ENCODE measurements at places on chromosomes 6 and 20.

GRCh38 chr6:48628316-48628715, 517.3 kb upstream of the PTCHD4 start:
- no peak for DNase-seq

GRCh38 chr6:144171406-144171805, 21.1 kb downstream of the STX11 start:
- DNase-seq, result no peak

DNA sequence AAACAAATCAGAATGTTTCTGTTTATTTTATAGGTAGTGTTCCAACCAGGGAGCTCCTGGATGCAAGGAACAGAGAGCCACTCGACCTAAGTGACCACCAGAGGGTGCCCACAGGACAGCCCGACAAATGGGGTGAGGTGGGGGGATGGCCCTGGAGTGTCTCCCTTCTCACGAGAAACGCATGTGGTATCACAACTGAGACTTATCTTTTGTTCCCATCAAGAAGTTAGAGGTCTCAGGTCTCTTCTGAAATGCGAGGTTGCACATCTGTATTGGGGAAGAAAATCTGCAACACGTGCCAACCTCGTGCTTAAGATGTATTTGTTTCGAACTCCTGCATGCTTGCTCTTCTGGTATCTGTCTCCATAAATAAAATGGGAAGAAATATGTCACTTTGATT, 104.0 kb downstream of the ISM1 start:
- DNase-seq, result no peak

DNA sequence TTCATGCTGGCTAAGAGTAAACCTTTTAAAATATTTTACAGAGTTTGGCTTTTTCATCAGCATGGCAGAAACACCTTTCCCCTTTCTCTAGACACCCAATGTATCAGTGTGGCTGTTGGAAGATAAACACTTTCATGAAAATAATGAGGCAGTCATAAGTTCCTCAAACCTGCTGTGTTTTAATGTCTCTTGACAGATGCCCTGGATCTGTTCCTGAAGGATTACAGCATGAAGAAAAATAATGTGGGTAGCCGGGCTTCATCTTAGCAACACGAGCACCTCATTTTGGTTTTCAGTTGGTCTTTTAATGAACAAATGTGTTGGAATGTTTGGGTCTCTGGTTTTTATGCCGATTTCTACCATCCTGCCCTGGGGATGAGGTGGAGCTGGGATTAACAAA, 45.5 kb upstream of the UNC93A start:
- DNase-seq, result no peak

- DNase-seq, result no peak
Observed at GRCh38 chr6:89952105-89952671, 57.9 kb downstream of the GJA10 start.

GRCh38 chr20:58069796-58070663, 158.4 kb downstream of the ANKRD60 start:
- no peak for DNase-seq

DNA sequence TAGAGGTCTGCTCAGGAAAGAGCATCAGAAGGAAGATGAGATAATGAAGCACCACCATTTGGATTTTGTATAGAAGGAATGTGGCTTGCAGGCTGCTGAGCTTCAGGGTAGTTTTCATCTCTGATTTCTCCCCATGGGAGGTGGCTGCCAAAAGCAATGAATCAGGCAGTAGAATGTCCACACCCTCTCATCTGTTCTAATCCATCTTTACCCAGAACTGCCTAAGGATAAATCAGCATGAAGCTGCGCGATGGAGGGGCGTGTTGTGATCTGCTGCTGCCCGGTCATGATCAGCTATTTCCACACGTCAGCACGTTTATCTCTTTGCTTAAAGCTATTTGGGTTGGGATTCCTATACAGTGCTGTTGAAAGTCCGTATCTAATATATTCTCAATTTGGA, 295.4 kb downstream of the FOXA2 start:
- DNase-seq, result no peak

- no peak for DNase-seq
Observed at GRCh38 chr6:169957351-169957963, 206.0 kb downstream of the ERMARD start.

DNA sequence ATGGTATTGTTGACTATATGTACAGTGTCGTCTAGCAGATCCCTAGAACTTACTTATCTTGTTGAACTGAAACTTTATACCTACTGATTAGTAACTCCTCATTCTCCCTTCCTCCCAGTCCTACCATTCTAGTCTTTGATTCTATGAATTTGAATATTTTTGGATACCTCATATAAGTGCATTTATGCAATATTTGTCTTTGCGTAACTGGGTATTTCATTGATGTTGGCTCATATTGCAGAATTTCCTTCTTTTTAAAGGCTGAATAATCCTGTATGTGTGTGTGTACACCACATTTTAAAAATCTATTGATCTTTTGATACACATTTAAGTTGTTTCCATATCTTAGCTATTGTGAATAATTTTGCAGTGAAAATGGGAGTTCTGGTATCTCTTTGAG, 119.9 kb downstream of the SOX4 start:
- DNase-seq, result no peak

- DNase-seq, result no peak
Observed at GRCh38 chr6:153484056-153484455, 353.0 kb upstream of the RGS17 start.

GRCh38 chr20:33769043-33769442, 37.2 kb downstream of the ZNF341 start:
- DNase-seq, result no peak

DNA sequence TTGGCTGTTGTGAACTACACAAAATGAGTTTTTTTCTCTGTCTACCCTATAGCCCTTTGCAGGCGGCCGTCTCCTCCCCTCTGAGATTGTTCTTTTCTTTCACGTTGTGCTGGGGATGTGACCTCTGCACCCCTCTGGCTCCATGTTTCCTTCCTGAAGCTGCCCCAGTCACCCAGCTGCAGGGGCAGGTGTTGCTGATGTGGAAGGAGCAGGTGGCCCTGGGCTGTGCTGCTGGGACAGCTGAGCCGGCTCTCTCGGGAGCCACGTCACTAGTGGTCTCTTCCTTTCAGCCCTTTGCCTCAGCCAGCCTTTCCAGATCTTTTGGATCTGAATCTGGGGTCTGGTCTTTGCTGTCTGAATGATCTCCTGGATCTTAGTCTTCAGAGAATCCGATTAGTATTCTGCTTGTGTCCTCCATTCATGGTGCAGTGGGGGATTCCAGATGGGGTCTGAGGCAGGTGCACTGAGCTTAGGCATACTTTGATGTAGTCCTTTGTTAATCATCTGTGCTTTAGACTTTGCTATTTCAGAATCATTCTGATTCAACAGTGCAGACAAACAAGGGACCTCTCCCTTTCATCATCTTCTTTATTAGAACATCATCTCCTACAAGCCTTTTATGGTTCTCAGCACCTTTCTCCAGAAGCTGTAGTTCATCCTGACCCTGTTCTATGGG, 31.4 kb downstream of the TMEM181 start:
- no peak for DNase-seq

DNA sequence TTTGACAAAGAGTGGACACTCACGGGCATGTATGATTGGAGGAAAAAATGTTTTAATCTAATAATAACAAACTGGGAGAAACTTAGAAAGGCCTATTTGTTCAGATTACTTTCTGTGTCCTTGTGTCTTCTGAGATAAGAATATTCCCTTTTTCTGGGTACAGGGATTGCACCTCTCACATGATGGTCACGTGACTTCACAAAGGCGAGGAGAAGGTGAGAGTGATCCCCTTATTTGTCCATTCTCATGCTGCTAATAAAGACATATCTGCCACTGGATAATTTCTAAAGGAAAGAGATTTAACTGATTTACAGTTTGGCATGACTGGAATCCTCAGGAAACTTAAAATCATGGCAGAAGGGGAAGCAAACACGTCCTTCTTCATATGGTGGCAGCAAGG, 989.7 kb upstream of the FLRT3 start:
- DNase-seq, result no peak

GRCh38 chr6:31659649-31660380, 763 bp downstream of the C6orf47 start:
- DNase-seq, result no peak

GRCh38 chr6:158757753-158758090, 61.4 kb downstream of the EZR start:
- no peak for DNase-seq

DNA sequence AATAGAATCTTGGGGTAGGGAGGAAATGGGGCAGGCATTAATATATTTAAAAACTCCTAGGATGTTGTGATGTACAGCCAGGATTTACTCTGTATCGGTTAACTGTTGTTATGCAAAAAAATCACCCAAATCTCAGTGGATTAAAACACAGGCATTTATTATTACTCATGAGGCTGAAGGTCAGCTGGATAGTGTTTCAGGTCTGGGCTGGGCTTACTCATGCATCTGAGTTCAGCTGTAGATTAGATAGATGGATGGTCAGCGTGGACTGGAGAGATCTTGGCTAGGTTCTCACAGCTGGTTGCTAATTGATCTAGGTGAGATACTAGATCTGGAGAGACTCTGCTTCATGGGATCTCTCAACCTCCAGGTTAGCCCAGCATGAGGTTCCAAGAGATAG, 131.4 kb downstream of the BTBD3 start:
- DNase-seq, result no peak

DNA sequence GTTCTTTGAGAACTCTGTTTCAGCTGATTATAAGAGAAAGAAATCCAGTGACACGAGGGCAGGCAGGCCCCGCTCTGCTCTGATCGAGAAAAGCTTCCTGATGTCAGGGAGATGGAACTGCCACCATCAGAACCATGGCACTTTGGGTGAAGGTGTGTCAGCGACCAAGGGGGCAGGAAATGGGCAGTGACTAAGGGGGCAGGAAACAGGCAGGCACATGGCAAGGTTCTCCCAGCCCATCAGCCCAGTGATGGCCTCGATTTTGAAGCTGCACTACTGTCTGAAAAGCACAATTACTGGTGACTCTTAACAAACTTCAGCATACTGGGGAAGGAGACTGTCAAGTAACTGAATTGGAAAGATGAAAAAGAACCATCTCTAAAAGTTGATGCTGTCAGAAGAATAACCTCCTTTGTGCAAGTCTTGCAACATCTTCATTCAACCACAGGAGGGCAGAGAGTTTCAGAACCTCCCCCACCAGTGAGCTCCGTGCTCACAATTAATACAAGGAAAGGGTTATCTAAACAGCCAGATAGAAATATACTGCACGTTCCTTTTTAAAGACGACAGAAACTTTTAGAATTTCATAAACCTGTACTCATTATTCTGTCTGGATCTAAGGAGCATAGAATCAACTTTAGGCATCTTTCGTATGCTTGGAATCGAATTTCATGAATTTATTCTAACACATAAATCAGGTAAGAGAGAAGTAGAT, 39.1 kb downstream of the TMX4 start:
- DNase-seq, result peak; percentile 8

GRCh38 chr6:30914854-30915590, 984 bp downstream of the VARS2 start:
- DNase-seq, result no peak

- no peak for DNase-seq
Observed at GRCh38 chr6:98136333-98136732, 698.0 kb upstream of the POU3F2 start.

DNA sequence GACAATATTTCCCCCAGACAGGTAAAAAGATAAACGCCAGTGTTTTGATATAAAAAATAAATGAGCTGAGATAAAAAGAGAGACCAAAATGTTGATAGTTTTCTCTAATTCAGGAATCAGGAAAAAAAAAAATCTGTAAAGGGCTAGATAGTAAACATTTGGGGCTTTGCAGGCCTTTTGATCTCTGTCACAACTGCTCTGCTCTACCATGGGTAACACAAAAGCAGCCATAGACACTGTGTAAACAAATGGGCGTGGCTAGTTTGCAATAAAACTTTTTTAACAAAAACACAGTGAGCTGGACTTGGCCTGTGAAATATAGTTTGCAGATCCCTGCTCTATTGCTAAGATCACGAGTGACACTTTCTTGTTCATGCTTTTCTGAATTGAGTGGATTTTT, 219.1 kb upstream of the STXBP5 start:
- DNase-seq, result no peak

- no peak for DNase-seq
Observed at GRCh38 chr20:48619126-48620101, 208.4 kb downstream of the PREX1 start.

- DNase-seq, result no peak
Observed at GRCh38 chr6:111752476-111752875, 120.8 kb downstream of the FYN start.

- no peak for DNase-seq
Observed at GRCh38 chr6:113488812-113489685, 368.1 kb upstream of the MARCKS start.

GRCh38 chr6:107128577-107128976, 13.3 kb upstream of the BEND3 start:
- no peak for DNase-seq

- DNase-seq, result no peak
Observed at GRCh38 chr6:139628270-139628669, 253.8 kb upstream of the CITED2 start.

- no peak for DNase-seq
Observed at GRCh38 chr6:111581957-111582356, 23.7 kb downstream of the TRAF3IP2 start.

DNA sequence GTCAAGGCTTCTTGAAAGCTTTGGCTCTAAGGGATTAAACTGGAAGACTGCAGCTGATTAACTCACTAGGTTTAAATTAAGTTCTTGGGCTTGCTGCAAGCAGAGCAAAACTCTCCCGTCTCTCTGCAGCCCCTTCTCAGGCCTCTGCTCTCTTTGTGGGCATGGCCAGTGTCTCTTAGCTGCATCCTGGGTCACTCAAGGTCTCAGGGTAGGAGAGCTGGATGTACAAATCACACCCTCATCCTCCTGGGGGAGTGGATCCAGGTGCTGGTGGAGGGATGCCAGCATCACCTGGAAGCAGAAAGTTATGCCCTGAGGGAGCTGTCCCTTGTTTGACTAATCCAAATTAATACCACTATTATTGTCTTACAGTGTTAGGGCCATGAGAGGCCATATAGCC, 35.8 kb downstream of the GCM1 start:
- no peak for DNase-seq

GRCh38 chr6:131399433-131399832, 173.6 kb upstream of the ARG1 start:
- no peak for DNase-seq

- DNase-seq, result no peak
Observed at GRCh38 chr6:139369568-139370282, 4.7 kb downstream of the CITED2 start.

DNA sequence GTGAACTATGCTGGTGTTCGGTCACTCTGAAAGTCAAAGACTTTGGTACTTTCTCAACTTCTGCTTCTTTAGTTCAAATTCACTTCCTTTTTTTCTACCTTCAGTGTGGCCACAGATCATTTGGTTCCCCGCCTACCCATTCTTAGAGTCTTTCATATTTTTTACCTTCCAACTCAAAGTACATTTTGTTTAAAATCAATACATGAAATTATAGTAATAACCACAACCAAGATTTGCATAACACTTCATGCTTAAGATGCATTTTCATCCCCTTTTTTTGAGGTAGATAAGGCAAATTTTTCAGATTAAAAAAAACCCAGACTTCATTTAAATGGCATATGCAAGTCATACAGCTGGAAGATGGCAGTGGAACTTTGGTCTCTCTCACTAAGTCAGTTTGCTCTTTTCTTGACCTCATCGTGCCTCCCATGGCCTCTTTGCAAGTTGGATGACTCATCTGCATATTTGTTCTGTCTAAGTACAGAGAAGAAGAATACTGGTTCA, 11.9 kb upstream of the CNR1 start:
- DNase-seq, result no peak

- no peak for DNase-seq
Observed at GRCh38 chr6:51502996-51503395, 584.4 kb downstream of the PKHD1 start.
